ENCODE measurements at places on chromosomes 12 and 14. TPM values are rescaled to one million over a fixed set of nuclear protein-coding genes. Genes with fewer than 3 reads are reported as not detected.

DNA sequence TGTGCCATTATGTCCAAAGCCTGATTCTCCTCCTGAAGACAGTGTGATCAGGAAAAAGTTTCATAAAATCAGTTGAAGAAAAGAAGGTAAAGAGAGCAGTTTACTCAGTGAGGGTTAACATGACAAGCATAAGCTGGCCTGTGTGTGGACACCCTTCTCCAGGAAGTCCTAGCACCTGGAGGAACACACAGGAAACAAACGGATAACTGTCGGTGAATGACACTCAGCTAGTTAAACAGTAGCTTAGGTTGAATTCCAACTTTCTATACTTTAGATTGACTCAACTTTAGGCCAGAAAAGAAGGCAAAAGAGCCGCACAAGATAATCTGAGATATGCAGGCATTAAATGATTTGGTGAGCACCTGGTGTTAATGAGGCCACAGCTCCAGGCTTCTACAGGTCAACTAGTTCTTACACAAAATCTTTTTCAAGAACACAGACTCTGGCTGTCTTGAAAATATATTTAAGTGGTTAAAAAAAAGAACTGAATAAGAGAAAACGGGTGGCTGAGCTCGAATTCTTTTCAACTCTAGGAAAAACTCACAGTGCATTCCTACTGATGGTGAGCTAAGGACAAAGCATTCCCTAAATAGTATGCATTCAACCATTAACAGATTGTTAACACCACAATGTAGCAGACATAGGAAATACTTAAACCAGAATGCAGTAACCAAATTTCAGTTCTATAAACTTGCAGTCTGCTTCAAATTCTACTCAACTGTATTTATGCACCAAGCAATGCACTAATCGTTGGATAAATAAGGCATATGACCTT lies 56.9 kb upstream of the TSPAN8 start:
- DNase-seq: no peak

DNA sequence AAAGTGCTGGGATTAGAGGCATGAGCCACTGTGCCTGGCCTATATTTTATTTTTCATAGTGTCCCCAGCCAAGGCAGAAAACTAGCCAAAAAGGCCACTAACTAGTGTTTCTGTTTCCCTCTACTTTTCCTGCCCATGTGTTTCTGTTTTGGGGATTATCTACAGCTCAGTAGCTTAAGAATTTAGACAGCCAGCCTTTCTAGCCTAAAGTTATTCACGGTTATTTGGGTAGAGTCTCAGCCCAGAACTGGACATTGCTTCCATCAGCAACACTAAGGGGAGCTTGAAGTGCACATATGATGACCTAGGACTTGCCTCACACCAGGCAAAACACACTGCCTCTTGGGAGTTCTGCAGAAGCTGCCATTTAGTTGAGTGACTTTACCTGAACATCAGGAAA lies 17.9 kb downstream of the PROX2 start:
- DNase-seq: peak; percentile 7

GRCh38 chr14:91899806-91900205 lies 32.5 kb upstream of the TC2N start:
- DNase-seq: peak; percentile 15

GRCh38 chr14:55508676-55509075 lies 68.3 kb upstream of the TBPL2 start:
- DNase-seq: no peak

DNA sequence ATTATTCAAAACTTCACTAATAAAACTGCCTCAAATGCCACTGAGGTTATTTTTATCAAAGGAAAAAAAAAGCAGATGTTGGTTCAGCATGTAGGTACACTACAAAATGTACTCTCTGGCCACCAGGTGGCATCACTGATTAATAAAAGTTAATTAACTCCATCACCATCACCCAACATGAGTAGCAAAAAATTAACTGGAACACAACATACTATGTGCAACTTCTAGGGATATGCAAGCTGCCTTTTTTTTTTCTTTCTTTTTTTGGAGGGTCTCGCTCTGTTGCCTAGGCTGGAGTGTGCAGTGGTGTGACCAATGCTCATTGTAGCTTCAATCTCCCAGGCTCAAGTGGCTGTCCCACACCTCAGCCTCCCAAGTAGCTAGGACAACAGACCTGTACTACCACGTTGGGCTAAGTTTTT lies 43.8 kb upstream of the NR2C1 start:
- DNase-seq: peak; percentile 84

GRCh38 chr14:71304690-71305089 lies 397.4 kb downstream of the PCNX1 start:
- no peak for DNase-seq

DNA sequence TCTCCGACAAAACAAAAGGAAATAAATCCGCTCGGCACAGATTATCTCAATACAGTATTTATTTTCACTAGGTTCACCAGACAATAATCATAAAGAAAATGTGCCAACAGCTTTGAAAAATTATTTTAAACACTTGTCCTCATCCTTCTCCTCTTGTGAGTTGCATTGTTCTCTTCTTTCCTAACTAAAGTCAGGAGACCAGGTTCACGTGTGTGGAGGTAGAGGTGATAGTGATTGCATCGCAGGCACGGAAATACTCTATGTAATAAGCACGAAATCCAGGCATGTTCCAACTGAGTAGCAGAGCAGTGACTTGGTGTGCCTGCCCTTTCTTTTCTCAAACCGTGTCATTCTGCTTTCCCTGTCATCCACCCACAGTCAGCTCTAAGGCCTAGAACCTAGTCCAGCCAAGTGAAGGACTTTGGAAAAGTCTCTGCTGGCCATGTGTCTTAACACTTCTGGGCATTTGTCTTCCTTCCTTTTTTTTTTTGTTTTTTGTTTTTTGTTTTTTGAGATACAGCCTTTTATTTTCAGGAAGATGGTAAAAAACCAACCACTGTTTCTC lies 939 bp upstream of the SEL1L start:
- no peak for DNase-seq

DNA sequence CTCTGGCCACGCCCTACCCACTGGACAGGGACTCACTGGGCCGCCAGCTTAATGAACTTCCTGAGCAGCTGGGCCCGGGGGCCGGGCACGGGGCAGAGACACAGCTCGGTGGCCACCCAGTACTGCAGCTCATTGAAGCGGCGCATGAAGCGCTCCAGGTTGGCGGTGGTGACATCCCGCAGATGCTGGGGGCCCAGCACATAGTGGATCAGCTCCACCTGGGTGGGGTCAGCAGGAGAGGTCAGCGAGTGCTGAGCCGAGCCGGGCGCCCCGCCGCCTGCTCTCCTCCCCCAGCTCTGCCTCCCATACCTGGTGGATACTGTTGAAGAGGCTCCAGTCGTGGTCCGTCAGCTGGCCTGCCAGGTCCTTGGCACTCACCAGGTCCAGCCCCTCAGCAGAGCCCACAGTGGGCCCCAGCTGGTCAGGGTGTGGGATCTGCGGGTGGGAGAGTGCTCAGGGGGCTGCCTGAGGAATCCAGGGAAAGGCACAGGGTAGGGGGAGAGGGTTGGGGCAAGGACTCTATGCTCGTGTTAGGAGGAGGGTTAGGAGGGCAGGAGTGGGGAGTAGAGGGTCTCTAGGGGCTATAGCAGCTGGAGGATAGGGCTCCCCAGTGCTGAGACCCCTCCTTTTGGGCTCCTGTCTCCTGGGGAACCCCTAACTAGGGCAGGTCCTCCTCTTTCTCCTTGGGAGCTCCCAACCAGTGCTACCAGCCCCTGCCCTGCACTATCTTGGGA lies 15.5 kb upstream of the ENDOU start:
- no peak for DNase-seq

DNA sequence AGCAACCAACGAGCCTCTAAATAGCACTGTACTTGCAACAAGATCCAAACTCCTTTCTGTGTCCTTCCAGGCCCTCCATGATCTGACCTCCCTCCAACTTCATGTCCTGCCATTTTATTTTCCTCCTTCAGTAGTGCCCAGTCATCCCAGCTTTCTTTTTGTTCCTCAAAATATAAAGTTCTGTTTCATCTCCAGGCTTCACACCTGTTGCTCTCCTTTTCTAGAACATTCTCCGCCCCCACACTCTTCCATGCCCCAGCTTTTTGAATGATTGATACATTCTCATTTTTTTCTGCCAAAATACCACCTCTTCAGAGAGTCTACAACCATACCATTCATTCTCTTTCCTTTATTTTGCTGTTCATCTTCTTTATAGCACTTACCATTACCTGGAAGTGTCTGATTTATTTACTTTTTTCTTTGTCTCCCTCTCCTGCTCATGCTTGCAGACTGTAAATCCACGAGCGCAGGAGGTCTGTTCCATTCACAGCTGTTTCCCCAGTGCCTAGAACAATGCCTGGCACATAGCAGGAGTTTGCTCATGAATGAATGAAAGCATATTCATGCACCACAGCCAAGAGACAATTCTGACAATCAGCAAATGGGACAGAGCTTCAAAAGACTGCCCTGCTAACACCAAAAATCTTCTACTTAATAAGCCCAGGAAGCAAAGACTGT lies 296.4 kb downstream of the RPAP3 start:
- no peak for DNase-seq

- peak; percentile 57 for DNase-seq
Observed at GRCh38 chr14:35814371-35815005, 5.4 kb upstream of the RALGAPA1 start.

DNA sequence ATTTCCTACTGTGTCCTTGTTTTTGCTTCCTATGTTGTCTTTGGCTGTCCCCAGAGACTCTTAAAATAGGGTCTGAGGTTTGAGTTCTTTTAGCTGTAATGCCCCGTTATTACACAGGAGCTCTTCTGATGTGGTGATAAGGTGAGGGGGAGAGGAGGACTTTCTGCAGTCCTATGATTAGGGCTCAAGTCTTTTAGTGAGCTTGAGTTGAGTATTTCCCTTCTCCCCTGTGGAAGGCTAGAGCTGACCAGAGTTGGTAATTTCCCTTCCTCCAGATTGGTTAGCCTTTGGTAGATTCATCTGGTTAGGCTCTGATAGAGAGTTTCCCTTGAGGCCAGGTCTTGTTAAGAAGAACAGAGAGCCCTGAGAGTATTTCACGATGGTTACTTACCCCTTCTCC lies 4.3 kb upstream of the HIF1A start:
- no peak for DNase-seq

DNA sequence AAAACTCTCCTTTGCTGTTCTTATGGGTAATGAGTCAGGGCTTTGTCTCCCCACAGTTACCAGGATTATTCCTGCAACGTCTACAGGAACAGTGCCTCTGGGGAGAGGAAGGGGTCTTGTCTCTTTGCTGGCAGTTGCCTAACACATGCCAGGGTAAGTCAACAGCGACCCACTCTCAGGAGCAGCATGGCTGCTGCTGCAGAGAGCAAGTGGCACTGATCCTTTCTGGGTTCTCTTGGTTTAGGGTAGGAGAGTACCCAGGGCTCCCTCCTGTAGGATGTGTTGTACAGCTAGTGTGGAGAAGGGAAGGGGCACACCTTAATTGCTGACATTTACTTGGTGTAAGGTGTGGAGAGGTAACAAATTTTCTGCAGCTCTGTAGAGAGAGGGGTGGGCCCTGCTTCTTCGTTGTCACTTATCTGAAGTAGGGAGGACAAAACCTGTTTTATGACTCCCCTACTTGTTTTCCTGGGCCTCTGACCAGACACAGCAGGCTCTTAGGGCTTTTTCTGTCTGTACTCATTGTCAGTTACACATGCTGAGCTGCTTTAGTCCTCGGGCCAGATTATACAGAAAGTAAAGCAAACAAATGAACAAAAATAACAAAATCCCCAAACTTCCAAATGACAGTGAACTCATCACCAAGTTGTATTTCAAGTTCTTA lies 168.2 kb downstream of the ACSS3 start:
- DNase-seq: peak; percentile 29

DNA sequence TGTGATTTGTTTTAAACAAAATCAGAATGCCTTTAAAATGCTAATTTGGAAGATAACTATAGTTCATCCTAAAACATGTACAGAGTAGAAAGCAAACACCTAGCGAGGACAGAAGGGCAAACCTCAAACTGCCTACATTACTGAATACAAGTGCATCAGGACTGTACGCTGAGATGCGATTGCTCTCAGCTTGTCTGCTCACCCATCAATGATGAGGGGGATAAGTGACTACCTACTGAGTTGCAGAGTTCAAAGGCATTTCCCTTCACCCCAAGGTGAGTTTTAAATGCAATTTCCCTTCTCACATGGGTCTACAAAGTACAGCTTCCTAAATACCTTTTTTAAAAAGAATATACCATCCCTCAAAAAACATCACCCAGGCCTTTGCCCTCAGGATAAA lies 52.9 kb downstream of the PHLDA1 start:
- no peak for DNase-seq

- DNase-seq: peak; percentile 72
Observed at GRCh38 chr14:50658203-50658602, 9.9 kb downstream of the SAV1 start.

GRCh38 chr14:86050072-86050683 lies 520.2 kb downstream of the FLRT2 start:
- DNase-seq: no peak

DNA sequence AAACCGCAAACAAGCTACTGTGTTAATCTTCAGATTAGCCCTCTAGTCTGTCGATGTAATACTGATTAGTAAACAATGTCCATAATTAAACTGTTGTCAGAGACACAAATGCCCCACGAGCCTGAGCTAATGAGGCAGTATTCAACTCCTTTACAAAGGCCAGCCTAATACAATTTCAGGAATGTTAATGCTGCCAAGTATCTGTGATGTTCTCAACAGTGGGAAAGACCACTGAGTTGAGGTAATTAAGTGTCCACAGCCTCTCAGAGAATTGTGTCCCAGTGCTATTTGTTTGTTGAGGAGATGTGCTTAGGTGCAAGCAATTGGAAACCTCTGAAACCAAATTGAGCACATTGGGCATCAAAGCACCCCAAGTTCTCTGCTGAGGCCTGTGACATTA lies 139.4 kb upstream of the CDKN3 start:
- no peak for DNase-seq

- no peak for DNase-seq
Observed at GRCh38 chr12:46958053-46958452, 121.4 kb upstream of the PCED1B start.

GRCh38 chr12:22798116-22798515 lies 173.1 kb downstream of the ETNK1 start:
- no peak for DNase-seq

The MSI1 gene
- not detected for total RNA-seq

The RDH12 gene
- total RNA-seq: under 0.01 TPM

The APPL2 gene
- 40.9 TPM for total RNA-seq

The CEBPE gene
- total RNA-seq: not detected

The MYH6 gene
- total RNA-seq: not detected

The ACSS3 gene
- total RNA-seq: 26.8 TPM

The ASCL1 gene
- total RNA-seq: not detected

The KCNA1 gene
- not detected for total RNA-seq

Data from fibroblast of villous mesenchyme (primary cell).